Hematopoietic multipotent progenitor cell treated with erythropoietin and hydrocortisone succinate and interleukin-3 and kit ligand, for 17 days (in vitro differentiated cells): ENCODE measurements at places on chromosomes 5 and 9.
A peak's percentile ranks its signal among the peaks of the same experiment; 100 is the strongest.

DNA sequence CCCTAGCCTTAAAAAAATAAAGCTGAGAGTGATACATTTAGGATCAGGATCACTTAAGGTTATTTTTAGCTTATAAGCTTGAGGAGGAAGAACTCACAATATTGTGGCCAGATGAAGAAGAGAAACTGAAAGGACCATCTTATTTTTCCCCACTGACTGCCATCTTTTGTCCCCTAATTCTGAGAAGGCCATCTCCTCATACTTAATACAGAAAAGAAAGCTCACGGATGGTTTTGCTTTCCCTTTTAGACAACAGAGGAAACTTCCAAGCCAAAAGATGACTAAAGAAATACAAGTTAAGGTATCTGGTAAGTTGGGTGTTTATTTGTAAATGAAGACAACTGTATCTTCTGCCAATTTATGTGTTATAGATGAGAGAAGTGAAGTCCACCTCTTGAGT is 36.4 kb downstream of the ERAP1 start:
- DNase-seq: no peak

DNA sequence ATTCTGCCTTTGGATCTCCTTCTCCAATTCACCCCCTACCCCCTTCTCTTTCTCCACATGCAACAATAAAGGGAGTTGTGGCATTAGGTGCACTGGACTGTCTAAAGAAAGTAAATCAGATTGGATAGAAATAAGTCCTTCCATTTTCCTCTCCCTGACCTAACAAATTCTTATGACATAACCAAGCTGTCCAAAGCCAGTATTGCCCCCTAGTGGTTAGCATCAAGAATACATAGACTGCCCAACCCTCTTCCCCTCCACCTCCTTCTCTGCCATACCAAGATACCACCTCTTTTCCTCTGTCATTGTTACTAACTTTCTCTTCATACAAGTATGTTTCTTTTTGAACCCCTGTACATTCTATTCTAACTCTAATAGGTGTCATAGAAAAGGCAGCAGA is 45.7 kb downstream of the PPARGC1B start:
- DNase-seq: no peak

DNA sequence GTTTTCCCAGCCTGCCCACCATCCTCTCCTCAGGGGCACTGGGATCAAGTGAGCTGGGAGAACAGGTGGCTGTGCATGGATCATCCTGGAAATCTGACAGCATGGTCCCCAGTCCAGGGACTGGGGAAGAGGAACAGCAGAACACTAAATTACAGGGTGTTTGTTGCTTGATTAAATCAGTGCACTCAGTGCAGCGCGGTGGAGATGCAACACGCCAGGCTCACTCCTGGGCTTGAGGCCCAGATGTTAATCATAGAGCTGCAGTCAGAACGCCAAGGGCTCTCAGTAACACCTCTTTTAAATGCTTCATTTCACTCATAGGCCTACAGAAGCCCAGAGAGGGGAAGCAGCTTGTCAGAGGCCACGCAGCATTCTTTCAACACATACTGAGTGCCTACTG is 14.2 kb upstream of the LARP1 start:
- no peak for DNase-seq

- DNase-seq: peak; percentile 67
Observed at GRCh38 chr9:120875954-120876841, 790 bp downstream of the PHF19 start.

GRCh38 chr5:18732556-18733479 is 1098.6 kb downstream of the TAF11L14 start:
- no peak for DNase-seq

DNA sequence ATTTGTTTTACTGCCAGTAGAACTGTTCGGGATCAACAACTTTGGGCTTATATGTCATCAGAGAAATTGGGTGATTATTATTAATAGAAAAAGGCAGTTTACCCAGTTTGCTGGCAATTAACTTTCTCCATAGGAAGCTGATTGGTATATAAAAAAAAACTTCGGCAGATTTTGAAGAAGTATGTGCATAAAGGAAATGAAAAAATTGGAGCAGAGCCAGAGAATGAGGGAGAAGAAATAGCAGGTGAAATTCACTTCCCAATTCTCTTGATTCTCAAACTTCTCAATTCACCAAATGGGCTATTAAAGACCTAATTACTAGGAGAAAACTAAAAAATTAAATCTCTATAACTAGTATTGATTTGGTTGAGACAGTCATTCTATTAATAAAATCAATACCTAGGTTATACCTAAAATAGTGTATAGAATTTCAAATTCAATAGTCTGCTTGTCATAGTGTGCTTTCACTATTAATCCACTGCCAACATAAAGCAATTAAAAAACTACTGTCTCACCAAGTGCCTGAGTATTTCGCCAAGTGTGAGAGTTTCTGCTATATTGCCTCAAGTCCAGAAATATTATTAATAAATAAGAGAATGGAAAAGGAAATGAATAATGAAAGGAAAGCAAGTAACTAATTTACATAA is 47.5 kb downstream of the STX17 start:
- no peak for DNase-seq

DNA sequence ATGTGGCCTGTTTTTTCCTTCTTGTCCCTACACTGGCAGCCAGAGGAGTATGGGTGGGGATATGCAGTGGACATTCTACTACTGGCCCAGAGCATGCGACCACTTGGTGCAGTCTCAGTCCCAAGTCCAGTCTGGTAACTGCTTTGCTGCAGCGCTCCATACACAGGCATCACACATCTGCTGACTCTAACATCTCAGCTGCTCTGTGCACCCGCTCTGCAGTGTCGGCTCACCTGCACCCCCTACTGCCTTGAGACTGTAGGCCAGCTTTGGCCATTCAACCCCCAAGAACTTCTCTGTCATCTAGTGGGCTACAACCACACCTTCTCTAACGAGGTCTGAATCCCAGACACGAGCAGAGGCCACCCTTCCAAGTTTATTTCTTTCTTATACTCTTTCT is 46.4 kb upstream of the SLCO6A1 start:
- DNase-seq: no peak

- DNase-seq: no peak
Observed at GRCh38 chr9:34685591-34685990, 5.5 kb downstream of the CCL19 start.

- no peak for DNase-seq
Observed at GRCh38 chr5:134659456-134659855, 10.9 kb downstream of the SEC24A start.

DNA sequence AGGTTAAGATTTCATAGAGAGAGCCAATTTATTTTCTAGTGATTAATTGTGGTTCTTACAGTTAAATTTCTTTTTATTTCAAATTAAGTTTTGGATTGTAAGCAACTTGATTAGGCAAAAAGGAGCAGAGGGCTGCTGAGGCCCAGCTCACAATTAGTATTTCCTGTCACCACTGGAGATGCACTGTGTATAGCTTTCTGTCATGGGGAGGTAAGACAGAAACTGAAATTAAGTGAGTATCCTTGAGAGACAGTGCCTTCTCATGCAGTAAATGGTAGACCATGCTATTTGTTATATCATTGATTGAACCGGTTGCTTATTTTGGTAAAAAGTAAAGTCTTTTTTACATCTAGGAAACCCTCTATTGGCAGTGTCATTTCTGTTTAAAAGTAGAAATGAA is 190.7 kb downstream of the CCDC171 start:
- DNase-seq: no peak

DNA sequence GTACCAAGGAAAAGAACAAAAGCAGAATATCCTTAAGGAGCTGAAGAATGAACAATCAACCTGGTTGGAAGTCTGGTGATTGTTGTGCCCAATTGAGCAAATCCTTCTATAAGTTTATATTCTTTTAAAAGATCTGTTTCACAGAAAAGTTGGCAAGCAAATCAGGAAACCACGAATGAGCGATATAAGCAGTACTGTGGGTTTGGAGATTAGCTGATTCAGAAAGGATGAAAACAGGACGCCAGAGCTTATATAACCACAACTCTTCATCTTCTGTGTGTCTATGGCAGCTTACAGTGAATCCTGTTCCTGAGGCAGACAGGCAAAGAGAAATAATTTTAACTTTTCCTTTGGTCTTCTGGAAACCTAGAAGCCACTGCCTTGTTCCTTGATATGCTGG is 61.7 kb downstream of the SLC38A9 start:
- no peak for DNase-seq

GRCh38 chr5:103645816-103646215 is 83.2 kb upstream of the NUDT12 start:
- no peak for DNase-seq

DNA sequence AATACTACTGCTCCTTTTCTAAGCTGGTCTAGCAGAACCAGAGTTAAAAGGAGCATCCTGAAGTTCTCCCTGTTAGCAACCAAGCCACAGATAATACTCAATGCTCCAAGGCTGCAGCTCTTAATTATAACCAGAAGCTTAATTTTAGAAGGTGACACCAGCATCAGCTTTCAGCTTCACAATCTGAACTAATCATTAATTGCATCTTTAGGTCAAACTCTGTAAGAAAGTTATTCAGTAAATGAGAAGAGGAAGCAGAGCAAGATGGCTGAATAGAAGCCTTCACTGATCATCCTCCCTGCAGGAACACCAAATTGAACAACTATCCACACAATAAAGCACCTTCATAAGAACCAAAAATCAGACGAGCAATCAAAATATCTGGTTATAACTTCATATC is 38.5 kb downstream of the APBA1 start:
- no peak for DNase-seq

DNA sequence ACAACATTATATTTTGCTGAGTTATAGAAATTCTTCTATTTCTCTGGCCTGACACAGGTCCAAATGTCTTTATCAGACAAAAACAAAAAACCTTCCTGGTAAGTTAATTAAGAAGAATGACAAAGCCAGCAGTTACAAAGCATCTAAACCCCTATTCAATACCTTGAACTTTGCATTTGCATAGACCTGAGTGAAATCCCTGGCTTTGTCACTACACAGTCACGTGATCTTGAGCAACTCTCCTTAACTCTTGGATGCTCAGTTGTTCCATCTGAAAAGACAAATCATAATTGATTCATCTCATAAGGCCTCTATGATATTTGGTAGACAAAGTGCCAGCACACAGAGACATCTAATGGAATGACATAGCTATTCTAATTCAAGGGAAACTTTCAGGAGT is 166.6 kb upstream of the PPP1R2B start:
- no peak for DNase-seq

DNA sequence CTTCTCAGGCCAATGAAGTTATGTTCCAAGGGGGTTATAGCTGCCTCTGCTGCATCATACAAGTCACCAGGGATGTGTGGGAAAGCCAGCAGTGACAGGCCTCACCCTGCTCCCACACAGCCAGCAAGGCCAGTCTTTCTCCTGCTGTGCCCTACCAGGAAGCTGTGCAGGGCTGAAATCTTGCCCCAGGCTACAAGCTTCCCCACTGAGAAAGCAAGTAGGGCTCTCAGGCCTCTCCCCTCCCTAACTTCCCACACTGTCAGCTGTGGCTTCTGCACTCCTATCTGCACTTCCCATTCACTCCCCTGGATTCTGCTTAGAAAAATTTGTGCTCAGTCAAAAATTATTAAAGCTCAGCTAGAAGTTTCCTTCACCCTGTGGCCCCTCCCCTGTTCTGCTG is 611.2 kb upstream of the ZNF608 start:
- no peak for DNase-seq

DNA sequence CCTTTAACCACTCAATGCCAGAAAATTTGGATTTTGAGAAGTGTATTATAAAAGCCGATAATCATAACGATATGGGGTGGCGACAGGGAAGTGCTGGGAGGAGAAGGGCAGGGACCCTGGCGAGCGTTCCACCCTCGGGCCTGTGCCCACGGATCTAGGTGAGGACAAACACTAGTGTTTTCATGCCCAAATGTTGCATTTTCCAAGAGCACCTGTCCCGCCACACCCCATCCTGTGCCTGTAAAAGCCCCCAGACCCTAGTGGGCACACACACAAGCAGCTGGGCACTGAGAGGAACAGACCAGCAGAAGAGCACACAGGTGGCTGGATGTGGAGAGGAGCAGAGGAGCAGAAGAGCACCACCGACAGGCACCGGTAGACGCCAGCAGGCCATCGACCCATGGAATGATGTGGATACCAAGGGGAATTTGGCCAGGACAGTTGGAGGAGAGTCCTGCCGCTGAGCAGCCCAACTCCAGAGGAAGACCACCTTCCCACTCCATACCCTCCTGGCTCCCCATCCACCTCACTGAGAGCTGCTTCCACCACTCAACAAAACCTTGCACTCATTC is 315.0 kb downstream of the EDIL3 start:
- no peak for DNase-seq

GRCh38 chr5:108898707-108899106 is 151.0 kb downstream of the FER start:
- no peak for DNase-seq

DNA sequence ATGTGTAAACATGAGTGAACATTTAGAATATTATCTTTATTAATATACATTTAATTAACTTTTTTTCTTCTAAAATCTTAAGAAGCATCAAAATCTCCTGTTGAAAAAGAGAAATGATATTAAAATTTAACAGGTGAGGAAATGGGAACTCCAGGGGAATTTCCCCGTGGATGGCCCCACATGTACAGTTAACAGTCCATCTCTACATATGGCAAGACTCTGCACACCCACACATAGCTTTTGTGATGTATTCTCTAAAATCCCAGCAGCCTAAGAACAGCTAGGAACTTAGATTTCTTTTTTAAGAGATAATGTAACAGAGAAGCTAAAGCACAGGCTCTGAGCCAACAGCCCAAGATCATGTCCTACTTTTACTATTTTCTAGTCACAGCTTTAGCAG is 556.3 kb upstream of the RGMB start:
- DNase-seq: no peak

DNA sequence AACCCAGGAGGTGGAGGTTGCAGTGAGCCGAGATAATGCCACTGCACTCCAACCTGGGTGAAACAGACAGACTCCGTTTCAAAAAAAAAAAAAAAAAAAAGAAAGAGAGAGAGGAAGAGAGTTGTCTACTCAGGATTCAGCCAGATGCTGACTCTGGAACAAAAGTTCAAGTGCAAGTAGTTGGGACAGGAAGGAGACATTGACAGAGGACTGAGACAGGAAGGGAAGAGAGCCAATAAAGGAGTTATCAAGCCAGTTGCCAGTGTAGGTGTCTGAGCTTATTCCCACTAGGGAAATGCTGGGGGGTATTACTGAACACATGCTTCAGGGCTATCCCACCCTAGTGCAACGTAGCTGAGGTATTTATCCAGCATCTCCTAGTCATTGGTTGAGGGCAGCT is 147.7 kb upstream of the SLC1A3 start:
- DNase-seq: no peak

DNA sequence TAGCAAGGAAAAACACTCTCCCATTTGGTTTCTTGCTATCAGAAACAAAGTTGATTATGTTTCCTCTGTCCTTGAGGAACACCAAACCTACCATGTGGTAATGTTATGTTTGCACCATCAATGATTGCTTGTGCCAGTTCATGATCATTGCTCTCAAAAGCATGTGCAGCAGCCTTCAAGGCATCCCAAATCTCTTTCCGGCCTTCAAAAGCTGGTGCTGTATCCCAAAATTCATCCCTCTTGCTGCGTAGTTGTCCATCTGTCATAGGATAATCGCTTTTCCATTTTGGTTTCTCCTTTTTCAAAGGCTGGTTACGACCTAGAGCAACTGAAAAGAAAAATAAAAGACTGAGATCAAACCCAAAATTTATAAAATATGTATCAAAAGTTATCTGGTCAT is 40.1 kb downstream of the EFCAB9 start:
- DNase-seq: no peak

GRCh38 chr9:115412656-115413055 is 294.7 kb upstream of the TNC start:
- no peak for DNase-seq

- no peak for DNase-seq
Observed at GRCh38 chr5:173229966-173230689, 4.9 kb downstream of the NKX2-5 start.

- DNase-seq: no peak
Observed at GRCh38 chr5:169584998-169585451, 1.5 kb downstream of the SPDL1 start.
